ENCODE measurements at places on chromosomes 3 and 15.

DNA sequence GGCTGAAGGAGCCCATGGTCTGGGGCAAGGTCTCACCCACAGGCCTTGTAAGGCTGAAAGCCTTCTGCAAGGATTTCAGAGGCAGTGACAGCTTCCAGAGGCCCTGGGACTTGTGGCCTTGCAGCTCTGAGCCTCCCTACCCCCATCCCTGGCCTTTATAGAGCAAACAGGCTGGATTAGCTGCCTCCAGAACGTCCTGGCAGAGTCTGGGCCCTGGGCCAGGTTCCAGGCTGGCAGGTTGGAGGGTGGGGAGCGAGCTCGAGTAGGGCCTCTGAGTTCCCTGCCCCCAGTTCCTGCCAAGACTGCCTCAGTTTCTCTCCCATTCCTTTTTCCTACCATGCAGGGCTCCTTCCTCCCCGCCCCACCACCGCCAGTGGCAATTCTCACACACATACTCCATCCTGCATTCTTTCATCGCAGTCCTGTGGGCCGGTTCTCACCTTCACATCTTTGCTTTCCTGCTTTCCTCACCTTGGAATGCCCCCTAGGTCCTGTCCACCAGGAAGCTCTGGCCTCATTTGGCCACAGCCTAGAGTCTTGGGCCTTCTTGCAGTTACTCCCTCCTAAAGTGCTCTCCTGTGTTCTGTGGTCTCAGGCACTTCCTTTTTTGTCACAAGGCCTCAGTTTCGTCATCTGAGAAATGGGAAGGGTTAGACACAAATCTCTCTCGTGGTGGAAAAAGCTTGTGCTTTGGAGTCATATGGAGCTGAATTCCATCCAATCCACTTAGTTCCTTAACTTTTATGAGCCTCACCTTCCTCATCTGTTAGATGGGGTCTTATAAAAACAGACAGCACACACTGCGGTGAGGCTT is 2.7 kb downstream of the LMAN1L start:
- DNase-seq, result no peak

- DNase-seq, result no peak
Observed at GRCh38 chr3:44659434-44659833, 10.9 kb downstream of the ZNF35 start.

GRCh38 chr3:134317106-134317947 is 56.9 kb downstream of the AMOTL2 start:
- DNase-seq, result no peak

- DNase-seq, result no peak
Observed at GRCh38 chr3:176147251-176147650, 1050.0 kb downstream of the TBL1XR1 start.

DNA sequence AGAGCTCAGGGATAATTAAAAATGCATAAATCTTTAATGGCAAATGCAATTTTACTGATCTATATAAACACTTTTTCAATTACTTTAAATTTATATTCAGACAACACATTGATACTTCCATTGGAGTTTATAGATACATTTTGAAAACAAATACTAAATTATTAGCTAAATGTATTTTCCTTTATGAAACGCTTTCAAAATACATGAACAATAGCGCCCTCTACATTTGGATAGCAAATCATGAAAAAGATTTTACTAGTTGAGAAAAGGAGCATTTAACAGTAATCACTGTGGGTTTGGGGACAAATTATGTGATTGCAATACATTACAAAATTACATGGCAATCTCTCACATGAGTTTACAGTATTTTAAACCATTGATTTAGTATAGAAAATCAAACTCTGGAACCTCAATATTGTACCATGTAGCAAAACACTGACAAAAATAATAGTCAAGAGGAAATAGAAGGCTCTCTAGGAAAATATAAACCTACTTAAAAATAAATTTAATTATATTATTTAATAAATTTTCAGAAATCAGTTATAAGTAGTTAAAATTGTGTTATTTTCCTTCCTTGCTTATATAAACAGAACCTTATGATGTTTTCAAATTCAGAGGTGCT is 207.9 kb downstream of the ZIC1 start:
- no peak for DNase-seq

DNA sequence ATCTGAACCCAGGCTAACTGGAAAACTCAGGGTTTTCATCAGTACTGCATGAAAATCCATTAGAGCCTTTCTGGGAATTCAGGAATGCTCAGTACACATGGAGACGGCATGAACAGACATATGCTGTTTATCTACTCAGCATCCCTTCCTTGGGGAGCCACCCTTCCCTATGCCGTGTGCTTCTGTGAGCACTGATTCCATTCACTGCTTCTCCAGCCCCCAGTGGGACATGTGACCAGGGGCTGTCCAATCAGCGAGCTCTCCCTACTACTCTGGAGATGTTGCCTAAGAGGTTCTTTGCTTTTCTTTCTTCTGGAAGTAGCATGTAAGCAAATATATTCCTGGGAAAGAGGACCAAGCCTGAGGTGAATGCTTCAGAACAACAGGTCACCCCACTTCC is 5.6 kb upstream of the PCOLCE2 start:
- DNase-seq, result no peak

DNA sequence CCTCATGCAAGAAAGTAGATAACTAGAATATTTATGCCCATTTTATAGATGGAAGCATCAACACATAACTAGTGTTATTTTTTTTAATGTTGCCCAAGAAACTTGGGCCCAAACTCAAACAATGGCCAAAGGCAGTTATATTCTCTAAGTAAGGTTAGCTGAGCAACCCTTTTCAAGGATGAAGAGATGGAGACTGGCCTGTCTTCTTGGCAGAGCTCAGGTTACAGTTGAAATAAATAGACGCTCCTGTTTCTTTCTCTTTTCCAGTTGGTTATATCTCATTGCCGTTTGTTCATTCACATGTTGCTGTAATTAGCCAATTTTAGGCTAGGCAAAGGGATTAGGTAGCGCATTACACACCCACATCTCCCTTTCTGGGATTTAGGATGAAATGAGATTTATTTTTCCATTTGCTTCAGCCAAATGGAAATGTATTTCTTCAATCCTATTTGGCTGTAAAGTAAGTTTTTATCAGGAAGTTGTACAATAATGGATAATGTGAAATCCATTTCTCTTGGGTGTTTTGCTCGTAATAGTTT is 93.2 kb downstream of the CMSS1 start:
- no peak for DNase-seq
